ENCODE measurements at places on chromosomes 11 and 22.

- no peak for DNase-seq
These were observed 141.2 kb downstream of the CSNK2A3 start for GRCh38 chr11:11211888-11212287.

DNA sequence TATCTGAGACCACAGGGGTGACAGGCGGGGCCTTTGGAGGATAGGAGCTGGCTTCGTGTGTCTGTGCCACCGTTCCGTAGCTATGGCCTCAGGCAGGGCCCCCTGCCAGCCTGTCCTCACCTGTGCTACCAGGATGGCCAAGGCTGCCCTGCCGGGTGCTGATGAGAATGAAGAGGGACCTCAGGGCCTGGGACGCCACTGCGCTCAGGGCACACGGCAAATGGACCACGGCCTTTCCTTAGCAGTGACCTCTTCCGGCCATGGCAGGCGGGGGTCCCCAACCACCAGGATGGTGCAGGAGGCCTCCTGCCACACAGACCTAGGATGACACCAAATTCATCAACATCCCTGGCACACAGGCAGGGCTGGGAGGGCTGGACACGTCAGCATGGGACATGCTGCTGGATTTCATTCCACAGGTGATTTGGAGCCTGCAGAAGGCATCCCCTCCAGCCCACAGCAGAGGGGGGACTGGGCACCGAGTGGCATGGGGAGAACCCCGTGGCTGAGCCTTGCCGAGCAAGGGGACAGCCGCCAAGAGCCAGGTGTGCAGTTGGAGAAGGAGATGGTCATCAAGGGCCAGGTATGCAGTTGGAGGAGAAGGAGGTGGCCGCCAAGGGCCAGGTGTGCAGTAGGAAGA, 1321.0 kb downstream of the BRD1 start:
- no peak for DNase-seq

DNA sequence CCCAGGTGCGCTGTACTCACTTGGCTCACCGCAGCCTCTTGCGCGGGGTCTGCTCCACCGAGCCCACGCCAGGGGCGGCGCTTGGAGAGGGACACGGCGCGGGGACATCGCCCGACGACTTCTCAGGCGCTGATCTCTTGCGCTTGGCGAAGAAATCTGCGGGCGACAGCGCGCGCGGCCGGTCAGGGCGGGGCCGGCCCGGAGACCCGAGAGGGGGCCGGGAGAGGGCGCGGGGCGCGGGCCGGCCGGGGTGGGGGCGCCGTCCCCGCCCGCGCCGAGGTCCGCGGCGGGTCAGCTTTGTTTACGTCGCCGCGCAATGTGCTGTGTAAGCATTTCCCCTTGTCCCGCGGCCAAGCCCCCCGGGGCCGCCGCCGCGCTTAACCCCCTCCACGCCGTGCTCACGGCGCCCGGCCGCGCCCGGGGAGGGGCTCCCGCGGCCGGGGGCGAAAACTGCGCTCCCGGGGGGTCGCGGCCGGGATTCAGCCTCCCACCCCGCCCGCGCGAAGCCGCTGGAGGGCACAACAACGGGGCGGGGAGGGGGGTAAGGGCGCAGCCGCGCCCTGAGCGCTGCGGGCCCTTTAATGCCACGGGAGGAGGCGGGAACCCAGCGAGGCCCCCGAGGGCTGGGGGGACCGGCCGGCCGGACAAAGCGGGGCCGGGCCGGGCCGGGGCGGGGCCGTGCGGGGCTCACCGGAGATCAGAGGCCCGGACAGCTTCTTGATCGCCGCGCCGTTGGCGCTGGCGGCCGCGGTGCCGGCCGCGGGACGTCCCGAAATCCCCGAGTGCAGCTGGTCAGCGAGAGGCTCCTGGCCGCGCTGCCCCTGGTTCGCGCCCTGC, 1.4 kb downstream of the CDKN1C start:
- DNase-seq, result no peak

GRCh38 chr22:33126881-33127280, 68.7 kb upstream of the SYN3 start:
- no peak for DNase-seq

DNA sequence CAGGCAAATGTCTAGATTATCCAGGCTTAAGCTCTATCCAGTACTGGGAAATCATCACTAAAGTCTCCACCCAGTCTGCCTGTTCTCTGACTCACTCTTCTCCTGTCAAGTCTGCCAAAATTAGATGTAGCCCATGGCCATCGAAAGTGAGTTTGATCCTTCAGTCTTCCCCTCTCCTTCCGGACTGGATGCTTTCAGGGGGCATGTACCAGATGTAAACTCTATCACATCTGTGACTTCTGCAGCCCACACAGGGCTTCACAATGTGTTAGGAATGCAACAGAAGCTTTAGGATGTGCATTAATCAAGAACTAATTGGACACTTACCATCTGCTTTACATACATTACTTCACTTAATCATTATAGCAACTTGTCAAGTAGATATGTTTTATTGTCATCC, 12.3 kb downstream of the ME3 start:
- DNase-seq, result no peak

DNA sequence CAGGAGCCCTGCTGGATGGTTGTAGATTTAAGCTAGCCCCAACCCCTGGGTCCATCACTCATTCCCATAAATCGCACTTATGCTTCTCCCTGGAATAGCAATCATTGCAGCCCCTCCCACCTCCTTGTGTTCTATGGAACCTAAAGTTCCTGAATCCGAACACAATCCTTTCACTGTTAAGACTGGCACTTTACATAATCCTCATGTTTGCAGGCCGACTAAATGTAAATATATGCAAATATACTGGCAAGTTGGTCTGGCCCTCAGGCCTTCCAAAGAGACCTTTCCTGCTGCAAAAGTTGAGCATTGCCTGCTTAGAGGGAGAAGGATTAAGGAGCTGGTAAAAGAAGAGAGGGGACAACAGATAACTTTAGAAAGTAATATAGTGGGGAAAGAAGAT, 892.9 kb downstream of the OPCML start:
- DNase-seq, result no peak

DNA sequence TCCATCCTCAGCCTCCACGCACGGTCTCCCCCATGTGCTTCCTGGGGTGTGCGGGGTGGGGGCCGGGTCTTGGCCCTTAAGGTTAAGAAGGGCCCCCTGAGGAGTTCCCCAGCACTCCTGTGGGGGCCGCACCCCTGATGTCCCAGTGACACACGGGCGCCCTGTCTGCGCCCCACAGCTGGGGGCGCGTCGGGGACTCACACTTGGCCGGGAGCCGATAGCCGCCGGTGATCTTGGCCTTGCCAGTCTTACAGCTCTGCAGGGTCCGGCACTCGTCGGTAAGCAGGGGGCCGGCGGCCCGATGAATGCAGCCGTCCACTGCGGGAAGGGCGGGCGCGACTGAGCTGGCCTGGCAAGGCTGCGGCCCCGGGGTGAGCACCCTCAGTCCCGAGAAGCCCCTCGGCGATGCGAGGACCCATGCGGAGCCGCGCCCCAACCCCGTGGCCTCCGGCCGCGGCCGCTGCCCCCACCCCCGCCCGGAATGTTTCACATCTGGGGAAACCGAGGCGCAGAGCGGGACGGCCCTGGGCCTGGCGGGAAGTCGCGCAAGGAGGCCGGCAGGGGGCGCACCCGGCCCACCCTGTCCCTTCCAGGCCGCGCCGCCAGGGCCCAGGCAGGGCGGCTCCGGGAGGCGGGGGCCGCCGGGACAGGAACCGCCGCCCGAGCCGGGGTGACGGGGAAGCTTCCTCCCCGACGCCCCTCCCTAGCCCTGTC, 13.9 kb downstream of the OTUB1 start:
- DNase-seq, result peak; percentile 59

- no peak for DNase-seq
These were observed 58.7 kb upstream of the CHST1 start for GRCh38 chr11:45724153-45724552.

GRCh38 chr11:118442908-118443589, 6.8 kb downstream of the KMT2A start:
- DNase-seq, result no peak

DNA sequence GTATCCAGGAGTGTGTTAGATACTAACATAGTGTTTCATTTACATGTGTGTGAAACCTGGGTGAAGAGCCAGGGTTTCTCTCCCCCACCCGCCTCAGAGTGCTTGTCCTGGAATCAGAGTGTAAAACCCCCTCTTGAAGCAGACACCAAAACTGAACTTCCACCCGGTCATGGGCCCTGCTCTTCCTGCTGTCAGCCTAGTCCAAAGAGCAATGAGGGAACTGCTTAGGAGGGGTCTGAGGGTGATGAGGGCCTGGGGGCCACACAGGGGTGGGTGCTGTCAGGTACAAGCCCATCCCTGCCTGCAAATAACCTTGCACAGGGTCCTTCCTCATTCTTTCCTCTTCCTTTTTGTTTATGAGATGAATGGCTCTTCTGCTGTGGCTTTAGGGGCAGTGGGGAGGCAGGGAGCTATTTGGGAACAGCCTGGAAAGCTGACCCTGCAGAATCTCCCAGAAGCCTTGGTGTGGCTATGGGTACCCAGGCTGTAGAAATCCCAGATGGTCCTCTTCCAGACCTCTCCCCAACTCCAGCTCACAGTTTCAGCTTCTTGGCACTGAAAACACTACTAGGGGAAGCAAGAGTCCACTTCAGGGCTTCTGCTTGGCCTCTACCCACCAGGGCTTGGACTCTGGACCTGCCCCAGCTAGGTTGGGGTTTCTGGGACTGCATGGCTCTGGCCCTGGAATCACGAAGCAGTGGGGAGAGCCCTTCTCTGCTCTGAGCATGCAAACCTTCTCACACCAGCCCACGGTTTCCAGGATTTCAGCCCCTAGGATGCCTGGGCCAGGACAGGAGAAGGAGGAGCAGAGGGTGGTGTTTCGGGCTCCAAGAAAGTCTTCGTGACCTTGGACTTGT, 8.5 kb downstream of the BATF2 start:
- DNase-seq, result no peak

GRCh38 chr11:74678041-74678440, 53.2 kb downstream of the CHRDL2 start:
- DNase-seq, result no peak

- no peak for DNase-seq
These were observed 13.5 kb downstream of the MS4A10 start for GRCh38 chr11:60798631-60799030.

All from stimulated activated CD8-positive, alpha-beta memory T cell treated with anti-CD3 and anti-CD28 coated beads, Interleukin-12 subunit alpha, Interleukin-12 subunit beta, amount 100 ng/mL, for 4 hours (primary cell).